Suppressor macrophage (primary cell): ENCODE measurements at places on chromosomes 4 and X.

- DNase-seq: no peak
Measured at GRCh38 chr4:129474698-129475097, 378.7 kb downstream of the C4orf33 start.

- no peak for DNase-seq
Measured at GRCh38 chr4:112287258-112287989, 1.7 kb upstream of the TIFA start.

GRCh38 chr4:112296949-112297880 lies at the start of gene ALPK1:
Gene ALPK1 (plus strand): TSS chr4:112297369.
- peak; percentile 94 for DNase-seq

DNA sequence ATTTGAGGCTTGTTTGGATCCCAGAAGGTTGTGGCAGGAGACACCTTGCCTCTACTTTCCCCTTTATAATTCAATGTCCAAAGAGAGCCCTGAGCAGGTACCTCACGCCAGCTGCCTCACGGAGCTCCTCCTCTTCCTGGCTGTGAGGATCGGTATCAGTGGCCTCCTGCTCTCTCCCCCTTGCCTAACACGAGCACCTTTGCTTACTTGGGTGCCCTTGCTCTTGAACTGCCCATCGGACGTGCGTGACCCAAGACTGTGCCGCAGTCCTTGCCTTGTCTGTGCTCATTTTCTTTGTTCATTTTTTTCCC lies 27.8 kb upstream of the MSANTD1 start:
- no peak for DNase-seq

DNA sequence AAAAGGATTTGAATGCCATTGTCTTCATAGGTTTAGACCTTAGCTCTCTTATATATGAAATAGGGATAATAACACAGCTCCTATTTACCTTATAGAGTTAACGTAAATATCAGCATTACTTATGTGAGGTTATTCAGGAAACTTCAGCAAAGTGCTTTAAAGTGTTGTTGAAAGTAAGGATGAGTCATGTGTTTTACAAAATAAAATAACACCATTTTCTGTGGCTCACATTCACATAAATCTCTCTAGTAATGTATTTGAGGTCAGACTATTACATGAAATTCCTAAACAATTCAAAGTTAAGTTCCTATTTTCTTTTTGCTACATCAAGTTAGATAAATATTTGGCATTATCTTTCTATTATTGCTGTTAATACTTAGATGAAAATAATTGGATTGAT lies 2.9 kb downstream of the GNRHR start:
- no peak for DNase-seq

DNA sequence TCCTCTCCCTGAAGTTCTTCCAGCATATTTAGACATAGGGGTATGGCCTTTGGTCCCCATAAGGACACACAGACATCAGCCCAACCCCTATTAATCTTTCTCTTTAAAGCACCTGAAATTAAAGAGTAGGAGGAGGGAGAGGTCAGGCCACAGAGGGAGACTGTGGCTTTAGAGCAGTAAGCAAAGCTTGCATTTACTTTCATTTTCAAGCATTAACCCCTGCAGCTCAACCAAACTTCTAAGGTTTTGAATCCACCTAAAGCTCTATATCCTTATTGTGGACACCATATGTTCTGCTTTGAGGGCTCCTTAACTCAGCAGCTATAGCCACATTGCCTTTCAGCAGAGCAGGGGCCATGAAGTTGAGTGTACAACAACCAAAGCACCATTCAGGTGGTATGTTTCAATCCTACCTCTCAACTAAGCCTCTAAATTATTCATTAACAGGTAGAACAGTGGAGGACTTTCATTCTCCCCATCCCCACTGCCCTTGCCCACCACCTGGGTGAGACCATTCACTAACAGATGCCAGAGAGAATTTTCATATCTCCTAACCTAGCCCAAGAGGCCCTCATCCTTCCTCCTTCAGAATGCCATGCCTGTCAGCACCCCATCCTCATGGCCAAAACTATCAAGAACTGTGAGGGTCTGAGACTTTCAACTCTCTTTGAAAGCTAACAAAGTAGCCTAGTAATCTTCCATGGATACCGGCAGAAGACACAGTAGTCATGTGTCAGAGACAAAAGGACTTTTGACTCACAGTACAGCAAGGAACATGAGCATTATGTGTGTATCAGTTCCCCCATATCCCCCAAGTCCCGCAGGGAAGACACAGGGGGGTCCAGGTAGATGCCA lies 20.8 kb downstream of the LIN54 start:
- no peak for DNase-seq

GRCh38 chrX:114049063-114049462 lies 534.8 kb upstream of the HTR2C start:
- DNase-seq: no peak

GRCh38 chr4:172362569-172362968 lies 549.4 kb downstream of the GALNTL6 start:
- no peak for DNase-seq

DNA sequence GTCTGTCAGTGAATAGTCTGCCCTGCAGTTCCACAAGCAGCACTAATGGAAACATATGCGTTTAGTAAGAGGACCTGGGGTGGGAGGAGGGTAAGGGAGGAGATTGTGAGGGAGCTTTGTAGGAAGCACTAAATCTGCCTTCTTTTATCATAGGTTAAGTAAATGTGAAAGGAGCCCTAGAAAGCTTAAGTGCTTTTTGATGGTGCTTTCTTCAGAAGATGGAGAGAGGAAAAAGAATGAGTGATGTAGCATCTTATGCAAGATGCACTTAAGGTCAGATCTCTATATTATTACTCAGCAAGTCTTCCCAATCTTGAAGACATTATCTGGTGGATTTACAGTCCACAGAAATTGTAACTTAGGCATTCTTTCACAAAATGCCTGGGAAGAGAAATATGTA lies 322.7 kb downstream of the PDHA2 start:
- no peak for DNase-seq

GRCh38 chr4:165288639-165289422 lies 38.6 kb upstream of the MSMO1 start:
- DNase-seq: peak; percentile 16

- DNase-seq: peak; percentile 86
Measured at GRCh38 chr4:8207314-8207713, 8.2 kb downstream of the SH3TC1 start.

DNA sequence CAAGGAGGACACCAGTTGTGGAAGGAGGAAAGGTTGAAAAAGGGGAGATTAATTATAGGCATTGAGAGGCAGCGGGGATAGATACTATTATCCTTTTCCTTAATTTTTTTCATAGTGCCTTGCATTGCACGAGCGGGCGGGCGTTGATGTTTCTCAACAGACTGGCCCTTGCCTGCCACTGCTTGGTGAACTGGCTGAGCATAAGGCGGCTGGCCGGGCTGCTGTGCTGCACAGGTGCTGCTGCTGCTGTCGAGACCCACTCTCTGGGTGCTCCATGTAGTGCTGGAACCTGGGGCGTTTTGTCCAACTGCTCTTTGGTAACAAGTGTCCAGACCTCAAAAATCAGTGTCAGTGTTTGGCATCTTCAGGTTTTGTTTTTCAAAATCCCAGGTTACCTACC lies 83.3 kb upstream of the PAQR3 start:
- DNase-seq: no peak

- no peak for DNase-seq
Measured at GRCh38 chrX:129748305-129748704, 9.5 kb downstream of the XPNPEP2 start.

DNA sequence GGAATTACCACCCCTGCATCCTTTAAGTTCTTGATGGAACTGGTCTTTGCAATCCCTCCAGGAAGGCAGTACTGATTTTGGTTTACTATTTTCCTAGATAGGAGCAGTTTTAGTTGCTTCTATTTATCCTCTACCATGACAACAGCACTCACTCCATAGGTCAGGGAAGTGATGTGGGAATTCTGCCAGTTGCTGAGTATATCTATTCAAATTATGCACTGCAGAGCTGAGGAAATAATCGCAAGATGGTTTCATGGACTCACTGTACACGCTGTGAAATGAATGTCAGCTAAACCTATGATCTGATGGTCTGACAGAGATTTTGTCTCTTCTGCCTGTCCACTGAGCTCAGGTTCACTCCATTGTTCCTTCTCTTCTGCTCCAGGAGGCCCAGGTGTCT lies 135.8 kb downstream of the FAAH2 start:
- DNase-seq: no peak

DNA sequence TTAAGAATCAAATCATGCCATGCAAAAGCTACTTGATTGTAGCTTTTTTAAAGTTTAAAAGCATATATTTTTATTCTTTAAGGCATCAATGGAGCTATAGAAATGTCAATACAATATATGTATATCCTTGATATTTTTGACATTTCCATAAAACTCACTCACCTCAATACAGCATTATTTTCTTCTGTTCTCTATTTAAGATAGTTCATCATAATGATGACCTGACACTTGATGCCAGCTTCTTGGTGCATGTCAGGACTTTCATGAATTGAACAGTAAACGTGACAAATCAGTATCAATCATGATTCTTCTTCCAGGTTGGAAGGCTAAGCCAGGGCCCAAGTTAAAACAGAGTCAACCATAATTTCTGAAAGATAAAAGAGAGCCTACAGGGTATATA lies 33.6 kb upstream of the ATP8A1 start:
- no peak for DNase-seq

DNA sequence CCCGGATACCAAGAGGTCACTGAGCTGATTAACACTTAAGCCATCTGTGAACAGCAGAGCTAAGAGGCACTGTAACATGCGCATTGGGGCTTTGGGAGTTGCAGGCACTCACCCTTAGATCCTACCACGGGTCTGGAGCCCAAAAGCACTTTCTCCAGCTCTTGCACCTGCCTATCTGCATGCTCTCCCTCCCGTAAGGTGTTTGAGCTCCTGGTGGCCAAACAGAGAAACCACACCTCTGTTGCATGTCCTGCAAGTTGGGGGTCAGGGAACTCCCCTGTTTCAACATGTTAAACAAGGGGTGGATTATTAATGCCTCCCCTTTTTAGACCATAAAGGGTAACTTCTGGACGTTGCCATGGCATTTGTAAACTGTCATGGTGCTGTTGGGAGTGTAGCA lies 49.8 kb downstream of the GYPA start:
- DNase-seq: no peak

DNA sequence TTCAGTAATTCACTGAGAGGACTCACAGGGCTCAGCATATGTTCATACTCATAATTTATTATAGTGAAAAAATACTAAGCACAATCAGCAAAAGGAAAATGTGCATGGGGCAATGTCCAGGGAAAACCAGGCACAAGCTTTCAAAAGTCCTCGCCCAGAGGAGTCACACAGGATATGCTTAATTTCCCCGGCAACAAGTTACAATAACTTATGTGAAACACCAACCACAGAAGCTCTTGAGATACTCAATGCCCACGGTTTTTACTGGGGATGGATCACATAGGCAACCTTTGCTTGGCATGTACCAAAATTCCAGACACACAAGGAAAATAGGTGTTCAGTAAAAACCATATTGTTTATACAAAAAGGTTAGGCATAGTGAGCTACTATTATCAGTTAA lies 38.5 kb upstream of the STPG2 start:
- DNase-seq: no peak

DNA sequence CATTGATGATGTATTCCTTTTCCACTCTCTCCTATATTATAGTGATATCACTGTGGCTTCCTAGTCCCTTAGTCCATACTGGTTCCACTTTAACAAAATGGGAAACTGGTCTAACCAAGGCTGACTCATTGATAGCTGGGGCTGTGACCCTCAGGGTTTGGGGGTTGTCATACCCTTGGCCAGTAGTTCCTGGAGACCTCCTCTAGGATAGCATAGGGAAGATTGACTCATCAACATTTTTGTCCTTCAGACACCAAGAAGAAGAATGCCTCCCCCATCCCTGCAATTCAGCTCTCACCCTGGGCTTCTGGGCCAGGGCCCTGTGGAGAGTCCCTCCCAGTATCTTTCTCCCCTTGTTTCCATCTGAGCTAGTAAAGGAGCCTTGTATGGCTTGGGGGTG lies 68.8 kb upstream of the PRPS1 start:
- no peak for DNase-seq

- DNase-seq: peak; percentile 61
Measured at GRCh38 chr4:111283066-111283677, 660.3 kb upstream of the PITX2 start.

DNA sequence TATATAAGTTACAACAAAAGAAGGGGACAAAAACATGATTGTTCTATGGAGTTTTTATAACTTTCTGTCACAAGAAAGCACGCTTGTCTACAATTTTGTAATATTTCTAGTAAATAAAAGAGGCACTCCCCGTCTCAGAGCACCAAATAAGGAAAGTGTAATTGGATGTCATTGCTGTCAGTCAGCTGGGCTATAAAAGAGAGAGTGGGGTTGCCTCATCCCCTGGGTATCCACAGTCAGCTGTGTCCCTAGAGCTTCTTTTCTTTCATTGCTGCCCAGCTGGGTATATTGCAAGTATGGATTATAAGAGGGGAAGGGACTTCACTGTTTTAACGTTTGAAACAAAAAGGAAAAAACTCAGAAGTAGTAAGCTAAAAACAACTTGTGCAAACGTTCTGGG lies 61.3 kb downstream of the NPNT start:
- DNase-seq: no peak

DNA sequence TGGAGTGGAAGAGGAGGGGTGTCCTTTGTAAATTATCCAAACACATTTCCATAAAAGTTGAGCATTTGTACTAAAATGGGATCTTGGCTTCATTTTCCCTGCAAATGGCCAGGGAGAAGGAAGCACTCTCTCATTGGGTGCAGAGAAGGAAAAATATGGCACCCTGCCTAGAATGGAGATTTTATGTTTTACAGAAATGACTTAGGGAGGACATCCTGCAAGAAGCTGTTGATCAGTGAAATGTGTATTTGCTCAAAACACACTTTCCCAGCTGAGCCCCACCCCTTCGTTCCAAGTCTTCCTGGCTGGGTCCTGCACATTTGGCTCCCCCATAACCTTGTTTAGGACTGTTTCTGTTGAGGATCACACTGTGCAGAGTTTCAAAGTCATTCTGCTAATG lies 213.5 kb upstream of the TAPT1 start:
- DNase-seq: no peak

GRCh38 chr4:40325406-40326019 lies 9.6 kb upstream of the CHRNA9 start:
- DNase-seq: peak; percentile 75

- DNase-seq: no peak
Measured at GRCh38 chrX:121456315-121456714, 408.9 kb downstream of the GLUD2 start.

DNA sequence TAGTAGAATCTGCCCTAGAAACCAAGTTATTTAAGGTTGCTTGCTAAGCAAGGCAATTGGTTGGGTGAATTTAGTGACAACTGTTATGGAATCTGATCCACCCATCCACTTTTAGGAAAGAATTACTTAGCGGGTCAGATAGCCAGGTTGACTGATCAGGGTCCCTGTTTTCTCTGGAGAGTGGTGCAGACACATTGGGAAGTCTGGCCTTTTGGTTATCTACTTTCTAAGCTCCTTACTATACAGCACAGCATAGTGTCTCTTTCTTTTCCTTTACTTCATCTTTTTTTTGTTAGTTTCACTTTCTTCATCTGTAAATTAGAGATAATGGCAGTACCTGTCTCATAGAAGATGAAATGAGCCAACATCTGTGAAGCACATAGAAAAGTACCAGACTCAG lies 7.4 kb downstream of the HERC3 start:
- DNase-seq: no peak

DNA sequence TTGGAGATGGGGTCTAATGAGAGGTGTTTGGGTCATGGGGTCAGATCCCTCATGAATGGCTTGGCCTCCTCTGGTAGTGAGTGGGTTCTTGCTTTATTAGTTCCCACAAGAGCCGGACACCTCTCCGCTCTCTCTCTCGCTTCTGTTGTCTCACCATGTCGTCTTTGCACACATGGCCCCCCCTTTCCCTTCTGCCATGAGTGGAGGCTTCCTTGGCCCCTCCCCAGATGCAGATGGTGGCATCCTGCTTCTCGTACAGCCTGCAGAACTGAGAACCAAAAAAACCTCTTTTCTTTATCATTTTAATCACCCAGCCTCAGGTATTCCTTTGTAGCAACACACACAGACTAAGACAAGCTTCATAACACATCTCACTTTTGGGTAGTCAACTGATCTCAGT lies 49.6 kb upstream of the SPRY1 start:
- DNase-seq: no peak
